ENCODE measurements at places on chromosomes 5 and 9. TPM values are rescaled to one million over a fixed set of nuclear protein-coding genes. Genes with fewer than 3 reads are reported as not detected.

OTULINL gene
- 0.27 TPM for total RNA-seq

GRM6 gene
- total RNA-seq: not detected

CYSRT1 gene
- total RNA-seq: 5.8 TPM

GNA14 gene
- 0.21 TPM for total RNA-seq

RGS7BP gene
- 0.45 TPM for total RNA-seq

Measured in cardiac muscle cell (in vitro differentiated cells and primary cell).